ENCODE measurements at places on chromosomes 5 and 9.

DNA sequence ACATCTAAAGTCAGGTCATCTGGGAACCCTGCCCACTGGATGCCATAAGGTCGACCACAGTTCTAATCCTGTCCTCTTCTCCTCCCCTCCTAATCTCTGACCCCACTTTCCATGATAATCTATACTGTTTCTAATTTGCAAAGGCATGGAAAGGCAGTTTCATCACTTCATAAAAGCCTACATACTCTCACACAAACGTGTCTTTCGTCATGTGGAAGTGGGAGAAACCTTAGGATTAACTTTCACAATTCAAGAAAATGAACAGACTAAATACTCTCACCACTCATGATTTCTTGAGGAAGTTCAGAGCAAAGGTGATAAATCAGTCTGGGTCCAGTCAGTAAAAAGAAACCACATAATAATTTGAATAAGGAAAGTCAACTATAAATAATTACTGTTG lies 5.5 kb downstream of the FANCC start:
- no peak for DNase-seq

DNA sequence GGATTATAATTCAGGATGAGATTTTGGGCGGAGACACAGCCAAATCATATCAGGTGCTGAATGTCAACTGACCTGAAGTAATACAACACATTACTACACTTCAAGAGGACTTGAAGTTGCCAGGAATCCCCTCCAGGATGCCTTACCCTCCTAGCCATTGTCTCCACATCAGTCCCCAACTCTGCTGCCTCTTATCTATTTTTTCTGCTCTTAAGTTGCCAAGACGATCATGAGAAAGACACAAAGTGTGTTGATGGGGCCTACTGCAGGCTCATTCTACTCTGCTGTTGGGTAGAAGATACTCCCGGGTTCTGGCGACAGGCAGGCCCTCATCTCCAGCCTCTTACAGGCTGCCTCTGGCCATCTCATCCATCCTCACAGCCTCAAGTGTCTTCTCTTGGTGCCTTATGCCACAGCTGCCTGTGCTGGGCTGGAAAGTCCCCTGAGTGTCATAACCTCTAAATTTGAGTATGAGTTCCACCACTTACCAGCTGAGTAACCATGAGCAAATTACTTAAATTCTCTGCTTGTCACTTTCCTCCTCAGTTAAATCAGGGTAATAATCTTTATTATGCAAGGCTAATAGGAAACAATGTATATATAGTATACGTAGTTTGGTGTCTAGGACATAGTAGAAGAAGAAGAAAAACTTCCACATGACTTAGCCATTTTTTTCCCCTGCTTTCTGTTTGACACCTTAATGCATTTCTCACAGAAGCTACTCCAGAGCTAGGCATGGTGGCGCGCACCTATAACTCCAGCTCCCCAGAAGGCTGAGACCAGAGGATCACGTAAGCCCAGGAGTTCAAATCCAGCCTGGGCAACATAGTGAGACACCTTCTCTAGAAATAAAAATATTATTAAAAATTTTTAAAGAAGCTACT lies 73.0 kb upstream of the SNX2 start:
- no peak for DNase-seq

DNA sequence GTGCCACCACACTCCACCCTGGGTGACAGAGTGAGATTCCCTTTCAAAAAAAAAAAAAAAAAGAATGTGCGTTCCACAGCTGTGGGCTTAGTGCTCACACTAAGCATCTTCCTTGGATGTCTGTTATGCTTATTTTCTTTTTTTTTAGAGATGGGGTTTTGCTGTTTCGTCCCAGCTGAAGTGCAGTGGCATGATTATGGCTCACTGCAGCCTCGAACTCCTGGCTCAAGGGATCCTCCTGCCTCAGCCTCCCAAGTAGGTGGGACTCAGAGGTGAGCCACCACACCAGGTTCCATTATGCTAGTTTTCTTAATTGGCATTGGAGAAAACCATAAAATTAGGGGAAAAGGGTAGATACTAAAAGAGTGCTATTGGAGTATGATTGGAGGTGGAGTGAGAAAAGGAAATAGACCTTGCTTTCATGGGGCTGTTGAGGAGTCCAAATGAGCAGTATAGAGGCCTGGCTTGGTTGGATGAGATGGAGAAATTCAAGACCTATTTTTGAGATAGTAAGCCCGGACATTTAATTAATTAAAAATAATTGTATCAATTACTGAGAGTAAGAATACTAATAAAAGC lies 978 bp upstream of the BRD3OS start:
- no peak for DNase-seq

GRCh38 chr5:113166261-113166660 lies 189.7 kb downstream of the DCP2 start:
- no peak for DNase-seq

DNA sequence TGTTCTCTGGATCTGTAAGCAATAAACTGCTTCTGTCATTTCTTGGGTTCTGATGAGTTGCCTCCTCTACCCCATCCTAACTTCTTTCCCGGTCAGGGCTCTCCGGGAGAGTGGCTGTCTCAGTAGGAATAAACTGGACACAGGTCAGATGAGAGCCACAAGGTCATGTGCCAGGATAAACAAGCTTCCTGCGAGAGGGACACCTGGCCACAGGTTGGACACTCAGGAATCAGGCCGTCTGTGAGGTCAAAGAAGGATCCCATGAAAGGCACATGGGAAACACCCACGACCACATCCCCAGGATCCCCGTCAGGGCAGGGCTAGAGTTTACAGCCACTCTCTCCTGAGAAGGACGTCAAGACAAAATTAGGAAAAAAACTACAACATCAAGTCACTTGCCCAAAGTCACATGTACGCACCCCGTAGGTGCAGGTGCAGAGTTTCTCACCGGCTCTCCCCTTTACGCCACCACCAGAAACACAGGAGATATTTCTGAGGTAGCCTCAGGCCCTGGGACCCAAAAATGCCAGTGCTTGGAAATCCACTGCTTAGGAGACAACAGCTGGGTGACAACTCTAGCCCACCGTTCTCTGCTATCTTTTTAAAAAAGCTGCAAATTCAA lies 28.7 kb downstream of the CCT5 start:
- DNase-seq, result no peak

- no peak for DNase-seq
Observed at GRCh38 chr9:126459546-126459945, 132.9 kb downstream of the MVB12B start.

GRCh38 chr5:124620743-124621142 lies 125.7 kb downstream of the ZNF608 start:
- DNase-seq, result no peak

GRCh38 chr5:39415201-39415600 lies 9.6 kb downstream of the DAB2 start:
- DNase-seq, result no peak

GRCh38 chr5:142474431-142475094 lies 149.7 kb upstream of the SPRY4 start:
- DNase-seq, result no peak

GRCh38 chr5:96528826-96529474 lies 95.9 kb upstream of the PCSK1 start:
- DNase-seq, result no peak
